ENCODE measurements at places on chromosomes 7 and 10.
A peak's percentile ranks its signal among the peaks of the same experiment; 100 is the strongest.

- peak; percentile 40 for DNase-seq
Measured at GRCh38 chr10:34816501-34817002, 1.5 kb upstream of the PARD3 start.

- no peak for DNase-seq
Measured at GRCh38 chr7:37438906-37439652, 9.6 kb downstream of the ELMO1 start.

DNA sequence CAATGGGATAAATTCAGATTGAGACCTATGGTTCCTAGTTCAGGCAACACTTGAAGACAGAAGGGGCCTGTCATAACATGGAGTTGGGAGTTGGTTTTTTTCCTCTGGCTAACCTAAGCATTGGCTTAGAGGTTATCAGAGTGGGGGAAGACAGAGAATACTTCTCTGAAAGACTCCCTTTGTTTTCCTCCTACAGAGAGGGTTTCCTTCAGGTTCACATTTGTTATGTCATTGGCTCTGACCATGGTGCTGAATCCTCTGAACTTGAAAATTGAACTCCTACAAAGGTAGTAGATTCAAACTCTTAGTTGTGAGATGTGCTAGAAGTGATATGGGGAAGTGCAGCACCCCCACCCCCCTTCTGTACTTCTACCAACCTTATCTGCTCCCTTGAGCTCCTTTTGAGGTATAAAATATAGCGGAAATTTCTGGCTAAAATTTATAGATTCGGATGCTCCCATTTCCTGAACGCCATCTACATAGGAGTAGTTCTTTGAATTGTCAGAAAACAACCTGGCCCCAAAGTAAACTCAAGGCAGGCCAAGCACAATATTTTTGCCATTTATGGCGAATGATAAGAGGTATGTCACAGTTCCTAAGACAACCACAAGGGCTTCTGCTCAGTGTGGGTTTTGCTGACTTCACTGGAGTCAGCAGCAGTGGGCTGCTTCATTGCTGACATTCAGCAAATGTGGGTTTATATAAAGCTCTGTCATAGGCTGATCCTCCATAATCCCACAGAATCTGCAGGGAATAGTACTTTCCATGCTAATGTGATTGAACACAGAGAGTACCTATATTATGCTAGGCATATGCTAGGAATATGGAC, 131.6 kb upstream of the KLF14 start:
- DNase-seq: peak; percentile 62

DNA sequence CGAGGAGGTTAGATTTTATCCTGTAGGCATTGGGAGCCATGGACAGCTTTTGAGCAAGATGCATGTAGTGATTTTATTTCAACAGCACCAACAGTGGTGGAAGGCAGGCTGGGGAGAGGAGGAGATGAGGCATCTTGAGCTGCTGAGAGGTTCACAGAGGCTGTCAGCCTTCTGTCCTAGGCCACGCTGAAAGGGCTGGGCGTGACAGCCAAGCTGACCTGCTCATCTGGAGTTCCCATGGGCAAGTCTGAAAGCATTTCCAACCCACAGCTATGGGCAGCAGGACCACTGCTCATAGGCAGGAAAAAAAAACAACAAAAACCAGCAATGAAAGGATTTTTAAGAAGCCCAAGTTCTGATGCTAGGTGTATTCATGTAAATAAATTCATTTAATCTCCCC, 7.7 kb downstream of the NEURL1 start:
- DNase-seq: no peak

DNA sequence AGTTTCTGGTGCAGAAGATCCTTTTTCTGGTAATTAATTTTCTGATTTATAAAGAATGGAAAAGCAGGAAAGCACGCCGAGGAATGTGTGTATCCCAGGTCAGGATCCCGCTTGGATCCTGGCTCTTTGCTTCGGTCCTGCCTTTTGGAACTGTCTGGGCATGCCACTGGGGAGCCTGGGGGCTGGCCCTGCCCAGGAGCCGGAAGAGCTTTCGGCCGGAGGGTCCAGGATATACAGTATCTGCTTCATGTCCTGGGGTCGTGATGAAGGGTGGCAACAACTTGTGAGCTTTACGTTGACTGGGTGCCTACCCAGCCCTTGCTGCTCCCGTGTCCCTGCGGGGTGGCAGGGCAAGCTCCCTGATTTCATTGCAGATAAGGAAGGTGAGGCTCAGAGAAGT, 2.4 kb downstream of the SH2D4B start:
- no peak for DNase-seq

DNA sequence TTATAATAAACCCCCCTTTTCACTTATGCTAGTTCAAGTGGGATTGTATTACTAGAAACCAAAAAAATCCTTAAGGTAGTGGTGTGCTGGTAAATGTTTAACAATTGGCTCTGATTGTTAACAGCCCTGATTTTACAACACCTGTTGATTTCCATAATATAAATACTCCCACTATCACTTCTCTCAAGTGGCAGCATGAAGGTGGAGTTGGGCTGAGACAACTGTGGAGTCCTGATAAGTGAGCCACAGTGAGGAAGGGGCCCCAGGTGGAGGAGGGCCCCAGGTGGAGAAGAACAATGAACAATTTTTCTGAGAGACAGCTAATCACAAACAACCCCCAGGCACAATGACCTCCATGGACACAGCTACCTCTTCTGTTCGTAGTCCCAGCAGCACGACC, 26.4 kb downstream of the SSMEM1 start:
- no peak for DNase-seq

All from fibroblast of the aortic adventitia (primary cell).